ENCODE measurements at places on chromosomes 3 and 15.

GRCh38 chr3:89955156-89955555, 847.7 kb downstream of the EPHA3 start:
- no peak for DNase-seq
- no peaks in the 10 kb centered on the region for H3K36me3 ChIP-seq
- H3K4me1 ChIP-seq, result no peaks in the 10 kb centered on the region

DNA sequence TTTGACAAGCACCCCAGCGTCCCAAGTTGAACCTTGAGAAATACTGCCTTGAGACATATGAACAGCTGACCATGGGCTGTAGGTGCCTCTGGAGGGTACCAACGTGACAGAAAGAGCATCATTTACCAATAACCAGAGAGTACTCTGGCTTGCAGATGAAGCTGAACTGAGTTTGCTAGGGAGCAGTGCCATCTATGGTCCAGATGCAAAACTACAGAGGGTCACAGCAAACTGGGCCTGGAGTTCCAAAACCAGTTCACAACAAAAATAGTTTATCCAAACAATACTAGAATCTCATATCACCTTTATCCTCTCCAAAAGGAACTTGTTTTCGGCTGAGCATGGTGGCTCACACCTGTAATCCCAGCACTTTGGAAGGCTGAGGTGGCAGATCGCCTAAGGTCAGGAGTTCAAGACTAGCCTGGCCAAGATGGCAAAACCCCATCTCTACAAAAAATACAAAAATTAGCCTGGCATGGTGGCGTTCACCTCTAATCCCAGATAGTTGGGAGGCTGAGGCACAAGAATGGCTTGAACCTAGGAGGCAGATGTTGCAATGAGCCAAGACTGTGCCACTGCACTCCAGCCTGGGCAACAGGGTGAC, 69.3 kb downstream of the CHAC1 start:
- no peak overlapping the region for H3K4me3 ChIP-seq
- H3K27ac ChIP-seq, result no peak overlapping the region
- peaks cover 5% of the 10 kb centered on the region for H3K4me1 ChIP-seq
- DNase-seq, result no peak

DNA sequence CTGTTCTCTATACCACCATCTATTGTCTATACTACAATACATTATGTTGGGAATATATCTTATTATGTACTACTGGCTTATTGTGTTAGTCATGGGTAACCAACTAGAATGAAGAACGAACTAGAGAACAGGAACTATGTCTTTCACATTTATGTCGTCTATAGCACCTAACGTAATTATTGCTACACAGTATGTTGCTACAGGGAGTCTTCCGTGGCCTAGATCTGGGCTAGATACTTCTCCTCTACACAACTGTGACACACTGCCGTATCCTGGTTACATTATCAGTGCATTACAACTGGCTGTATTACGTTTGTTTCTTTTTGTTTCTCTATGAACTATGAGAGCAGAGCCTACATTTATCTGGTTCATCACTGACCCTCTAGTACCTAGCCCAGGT, 34.0 kb downstream of the SCG5 start:
- DNase-seq, result no peak
- no peak overlapping the region for H3K4me3 ChIP-seq
- H3K27me3 ChIP-seq, result no peaks in the 10 kb centered on the region
- no peak overlapping the region for H3K27ac ChIP-seq
- H3K4me1 ChIP-seq, result peaks cover 33% of the 10 kb centered on the region
- no peaks in the 10 kb centered on the region for H3K36me3 ChIP-seq

GRCh38 chr15:76204916-76205460, 106.3 kb downstream of the ETFA start:
- H3K36me3 ChIP-seq, result peaks cover 62% of the 10 kb centered on the region
- H3K4me3 ChIP-seq, result no peak overlapping the region
- DNase-seq, result no peak
- no peaks in the 10 kb centered on the region for H3K4me1 ChIP-seq
- no peaks in the 10 kb centered on the region for H3K27me3 ChIP-seq
- no peak overlapping the region for H3K27ac ChIP-seq

- H3K4me3 ChIP-seq, result no peak overlapping the region
- no peaks in the 10 kb centered on the region for H3K4me1 ChIP-seq
- H3K36me3 ChIP-seq, result no peaks in the 10 kb centered on the region
- no peaks in the 10 kb centered on the region for H3K27me3 ChIP-seq
- no peak for DNase-seq
Observed at GRCh38 chr3:99972380-99973104, 141.8 kb downstream of the FILIP1L start.

DNA sequence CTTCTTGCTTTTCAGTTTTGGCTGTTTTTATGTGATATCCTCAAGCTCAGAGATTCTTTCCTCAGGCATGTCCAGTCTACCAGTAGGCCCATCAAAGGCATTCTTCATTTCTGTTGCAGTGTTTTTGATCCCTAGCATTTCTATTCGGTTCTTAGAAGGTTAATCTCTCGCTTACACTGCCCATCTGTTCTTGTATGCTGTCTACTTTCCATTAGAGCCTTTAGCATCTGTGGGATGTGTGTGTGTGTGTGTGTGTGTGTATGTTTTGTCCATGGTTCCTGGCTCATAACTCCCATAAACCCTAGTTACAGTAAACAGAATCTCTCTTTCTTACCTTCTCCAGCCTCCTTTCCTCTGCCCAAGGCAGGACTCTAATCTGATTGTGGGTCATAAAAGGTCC, 5.1 kb upstream of the SLC22A13 start:
- no peak overlapping the region for H3K27ac ChIP-seq
- DNase-seq, result no peak

DNA sequence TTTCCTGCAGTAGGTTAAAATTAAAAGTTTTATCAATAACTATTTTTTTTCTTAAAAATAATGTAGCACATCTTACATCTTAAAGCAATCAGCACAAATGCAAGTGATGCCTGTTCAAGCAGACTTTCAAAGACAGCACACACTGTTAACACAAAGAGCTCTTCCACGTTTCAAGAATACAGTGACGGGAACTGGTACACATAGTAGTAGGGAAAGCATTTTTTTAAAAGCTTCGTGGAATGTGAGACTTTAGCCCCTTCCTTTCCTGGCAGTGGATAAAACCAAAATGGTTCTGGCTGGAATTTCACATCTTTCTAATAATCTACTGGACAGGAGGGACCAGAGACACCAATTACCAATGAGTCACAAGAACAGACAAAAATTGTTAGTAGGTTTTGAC, 33.5 kb upstream of the SLC2A2 start:
- H3K4me3 ChIP-seq, result no peak overlapping the region
- no peak overlapping the region for H3K27ac ChIP-seq
- no peaks in the 10 kb centered on the region for H3K4me1 ChIP-seq
- H3K27me3 ChIP-seq, result no peaks in the 10 kb centered on the region
- no peaks in the 10 kb centered on the region for H3K36me3 ChIP-seq
- DNase-seq, result no peak

- H3K4me3 ChIP-seq, result no peak overlapping the region
- no peak overlapping the region for H3K27ac ChIP-seq
- H3K4me1 ChIP-seq, result peaks cover 24% of the 10 kb centered on the region
- no peaks in the 10 kb centered on the region for H3K36me3 ChIP-seq
- DNase-seq, result no peak
Observed at GRCh38 chr3:15297608-15298350, 34.6 kb downstream of the SH3BP5 start.

DNA sequence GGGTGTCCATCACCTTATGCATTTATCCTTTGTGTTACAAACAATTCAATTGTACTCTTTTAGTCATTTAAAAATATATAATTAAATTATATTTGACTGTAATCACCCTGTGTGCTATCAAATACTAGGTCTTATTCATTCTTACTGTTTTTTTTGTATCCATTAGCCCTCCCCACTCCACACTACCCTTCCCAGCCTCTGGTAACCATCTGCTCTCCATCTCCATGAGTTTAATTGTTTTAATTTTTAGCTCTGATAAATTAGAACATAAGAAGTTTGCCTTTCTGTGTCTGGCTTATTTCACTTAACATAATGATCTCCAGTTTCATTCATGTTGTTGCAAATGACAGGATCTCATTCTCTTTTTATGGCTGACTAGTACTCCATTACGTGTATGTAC, 16.8 kb downstream of the C3orf20 start:
- DNase-seq, result no peak
- H3K4me3 ChIP-seq, result no peak overlapping the region
- no peaks in the 10 kb centered on the region for H3K27me3 ChIP-seq
- H3K27ac ChIP-seq, result no peak overlapping the region
- no peaks in the 10 kb centered on the region for H3K4me1 ChIP-seq

DNA sequence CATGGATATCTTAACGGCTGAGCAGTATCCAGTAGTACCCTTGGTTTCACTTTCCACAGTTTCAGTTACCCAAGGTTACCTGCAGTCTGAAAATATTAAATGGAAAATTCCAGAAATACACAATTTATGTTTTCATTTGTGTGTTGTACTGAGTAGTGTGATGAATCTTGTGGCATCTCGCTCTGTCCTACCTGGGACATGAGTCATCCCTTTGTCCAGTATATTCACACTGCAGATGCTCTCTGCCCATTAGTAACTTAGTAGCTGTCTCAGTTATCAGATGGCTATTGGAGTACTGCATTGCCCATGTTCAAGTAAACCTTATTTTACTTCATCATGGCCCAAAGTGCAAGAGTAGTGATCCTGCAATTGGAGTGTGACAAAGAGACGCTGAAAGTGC, 26.1 kb downstream of the GASK1A start:
- H3K36me3 ChIP-seq, result no peaks in the 10 kb centered on the region
- H3K27me3 ChIP-seq, result no peaks in the 10 kb centered on the region
- no peaks in the 10 kb centered on the region for H3K4me1 ChIP-seq
- DNase-seq, result no peak
- H3K27ac ChIP-seq, result no peak overlapping the region

DNA sequence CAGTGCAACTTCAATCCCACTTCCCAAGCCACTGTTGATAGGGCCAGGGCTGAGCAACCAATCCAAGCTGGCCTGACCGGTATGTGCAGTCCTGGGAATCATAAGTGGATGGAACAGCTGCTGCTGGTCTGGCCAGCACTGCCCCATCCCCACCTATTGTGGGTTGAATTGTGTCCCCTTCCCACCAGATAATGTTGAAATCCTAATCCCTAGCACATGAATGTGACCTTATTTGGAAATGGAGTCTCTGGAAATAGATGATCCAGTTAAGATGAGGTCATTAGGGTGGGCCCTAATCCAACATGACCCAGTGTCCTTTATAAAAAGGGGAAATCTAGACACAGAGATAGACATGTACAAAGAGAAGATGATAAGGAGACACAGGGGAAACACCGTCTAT, 13.7 kb upstream of the PDIA5 start:
- no peak for DNase-seq
- no peaks in the 10 kb centered on the region for H3K27me3 ChIP-seq
- no peaks in the 10 kb centered on the region for H3K36me3 ChIP-seq
- H3K4me3 ChIP-seq, result no peak overlapping the region

- H3K27ac ChIP-seq, result no peak overlapping the region
- H3K4me1 ChIP-seq, result peaks cover 4% of the 10 kb centered on the region
- H3K36me3 ChIP-seq, result no peaks in the 10 kb centered on the region
- no peak overlapping the region for H3K4me3 ChIP-seq
Observed at GRCh38 chr3:195394700-195395099, 48.1 kb downstream of the ACAP2 start.

- H3K4me1 ChIP-seq, result no peaks in the 10 kb centered on the region
- H3K27me3 ChIP-seq, result no peaks in the 10 kb centered on the region
- H3K36me3 ChIP-seq, result no peaks in the 10 kb centered on the region
- H3K27ac ChIP-seq, result no peak overlapping the region
- no peak for DNase-seq
Observed at GRCh38 chr3:43782541-43782940, 91.8 kb downstream of the ABHD5 start.

- H3K36me3 ChIP-seq, result no peaks in the 10 kb centered on the region
- no peaks in the 10 kb centered on the region for H3K4me1 ChIP-seq
- no peak overlapping the region for H3K4me3 ChIP-seq
- H3K27me3 ChIP-seq, result no peaks in the 10 kb centered on the region
Observed at GRCh38 chr3:116640109-116640508, 69.5 kb upstream of the TUSC7 start.

DNA sequence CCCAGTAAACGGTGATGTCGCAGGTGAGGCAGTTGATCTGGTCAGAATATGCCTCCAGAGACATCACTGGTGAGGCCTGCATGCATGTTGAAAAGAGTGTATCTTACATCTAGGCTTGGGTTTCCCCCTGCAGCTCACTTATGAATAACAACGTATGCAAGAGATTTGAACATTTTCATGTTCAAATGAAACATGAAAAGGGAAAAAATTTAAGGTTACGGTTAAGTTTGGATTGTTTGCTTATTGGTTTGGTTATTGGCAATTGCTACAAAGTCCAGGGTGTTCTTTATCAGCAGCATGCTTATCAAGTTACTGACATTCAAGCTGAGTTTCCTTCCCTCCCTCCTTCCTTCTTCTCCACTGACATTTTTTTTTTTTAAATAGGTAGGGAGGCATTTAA, 123.2 kb downstream of the IGF1R start:
- DNase-seq, result no peak
- H3K4me1 ChIP-seq, result peaks cover 13% of the 10 kb centered on the region
- H3K4me3 ChIP-seq, result no peak overlapping the region
- no peaks in the 10 kb centered on the region for H3K36me3 ChIP-seq
- no peak overlapping the region for H3K27ac ChIP-seq
- no peaks in the 10 kb centered on the region for H3K27me3 ChIP-seq

GRCh38 chr15:90205886-90206285, 4.8 kb downstream of the SEMA4B start:
- peak overlapping the region; percentile 93 for H3K27ac ChIP-seq
- no peak overlapping the region for H3K4me3 ChIP-seq
- H3K36me3 ChIP-seq, result no peaks in the 10 kb centered on the region
- no peak for DNase-seq
- H3K4me1 ChIP-seq, result peaks cover 95% of the 10 kb centered on the region
- no peaks in the 10 kb centered on the region for H3K27me3 ChIP-seq

DNA sequence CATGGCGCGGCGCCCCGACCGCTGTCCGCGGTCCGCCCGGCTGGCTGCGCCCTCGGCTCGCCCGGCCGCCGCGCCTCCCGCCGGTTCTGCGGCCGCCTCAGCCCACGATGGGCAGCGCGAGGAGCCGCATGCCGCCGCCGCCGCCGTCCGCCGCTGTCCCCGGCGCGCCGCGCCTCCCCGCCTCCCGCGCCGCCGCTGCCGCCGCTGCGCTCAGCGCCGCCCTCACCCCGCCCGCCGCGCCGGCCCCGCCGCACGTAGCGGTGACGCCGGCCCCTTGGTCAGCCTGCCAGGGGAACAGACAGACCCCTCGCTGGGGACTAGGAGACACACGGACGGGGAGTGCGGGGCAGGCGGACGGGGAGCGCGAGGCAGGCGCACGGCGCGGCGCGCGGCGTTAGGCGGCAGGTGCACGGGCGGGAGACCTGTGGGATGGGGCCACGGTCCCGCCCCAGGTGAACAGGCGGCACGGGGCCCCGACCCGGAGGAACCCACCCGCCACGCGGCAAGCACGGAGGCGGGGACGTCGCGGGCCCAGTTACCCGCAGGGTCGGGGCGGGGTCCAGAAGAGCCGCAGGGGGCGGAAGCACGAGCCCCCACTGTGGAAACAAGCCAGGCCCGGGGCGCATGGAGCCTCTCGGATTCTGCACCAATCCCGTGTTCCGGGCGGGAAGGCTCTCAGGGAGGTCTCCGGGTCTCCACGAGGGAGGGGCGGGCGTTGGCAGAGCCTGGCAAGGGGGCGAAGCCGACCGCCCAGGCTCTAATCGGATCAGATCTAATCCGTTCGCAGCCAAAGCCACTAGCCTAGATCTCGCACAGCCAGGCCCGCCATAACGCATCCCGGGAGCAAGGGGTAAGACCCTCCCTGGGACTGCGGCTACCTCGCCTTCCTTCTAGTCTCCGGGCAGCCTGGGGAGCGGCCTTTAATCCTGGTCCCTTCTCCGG, at the start of gene CSPG5:
TSS of gene CSPG5 (minus strand) at position 175 of the 942 bp plus-strand sequence. CDS start at position 3, 172 bp downstream.
- peaks cover 10% of the 10 kb centered on the region for H3K4me1 ChIP-seq
- no peak for DNase-seq
- peak within 1 kb of the TSS; percentile 84 for H3K4me3 ChIP-seq
- no peak within 1 kb of the TSS for H3K27ac ChIP-seq
